ENCODE measurements at places on chromosomes 6 and 20.

GRCh38 chr6:45965007-45965406 is 50.7 kb downstream of the CLIC5 start:
- DNase-seq, result no peak

DNA sequence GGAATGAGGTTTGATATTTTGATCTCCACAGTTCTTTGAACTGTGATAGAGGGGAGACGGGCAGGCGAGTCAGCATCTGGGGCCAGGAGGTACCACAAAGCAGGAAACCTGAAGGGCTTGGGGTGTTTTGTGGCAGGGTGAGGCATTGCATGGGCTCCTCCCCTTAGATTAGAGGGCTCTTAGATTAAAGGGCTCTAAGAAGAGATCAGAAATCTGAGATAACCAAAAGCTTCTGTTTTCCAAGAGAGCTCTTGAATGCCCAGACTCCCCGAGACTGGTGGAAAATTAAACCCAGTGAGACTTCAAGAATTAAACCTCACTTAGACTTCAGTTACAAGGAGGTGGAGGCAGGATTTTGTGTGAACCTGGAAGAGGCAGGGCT is 2.4 kb upstream of the GPX5 start:
- no peak for DNase-seq

- no peak for DNase-seq
Measured at GRCh38 chr6:85576476-85576875, 17.2 kb downstream of the SNX14 start.

- DNase-seq, result no peak
Measured at GRCh38 chr6:76465410-76465809, 392.9 kb upstream of the IMPG1 start.

DNA sequence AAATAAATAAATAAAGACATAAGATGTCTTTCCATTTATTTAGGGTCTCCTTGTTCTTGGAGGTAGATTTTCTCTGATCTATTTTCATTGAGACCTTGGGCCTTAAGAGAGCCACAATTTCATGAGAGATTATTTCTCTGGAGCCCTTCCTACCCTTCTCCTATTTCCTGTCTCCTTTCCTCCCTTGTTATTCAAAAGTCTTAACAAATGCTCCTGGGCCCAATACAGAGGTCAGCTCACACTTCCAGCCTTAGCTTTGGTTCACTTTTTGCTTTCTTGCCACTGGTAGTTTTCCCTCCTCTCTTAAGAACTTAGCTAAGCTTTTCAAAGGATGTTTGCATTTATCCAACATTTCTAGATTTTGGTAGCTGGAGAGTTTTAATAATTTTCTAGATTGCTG is 44.0 kb downstream of the PTPRA start:
- DNase-seq, result no peak

DNA sequence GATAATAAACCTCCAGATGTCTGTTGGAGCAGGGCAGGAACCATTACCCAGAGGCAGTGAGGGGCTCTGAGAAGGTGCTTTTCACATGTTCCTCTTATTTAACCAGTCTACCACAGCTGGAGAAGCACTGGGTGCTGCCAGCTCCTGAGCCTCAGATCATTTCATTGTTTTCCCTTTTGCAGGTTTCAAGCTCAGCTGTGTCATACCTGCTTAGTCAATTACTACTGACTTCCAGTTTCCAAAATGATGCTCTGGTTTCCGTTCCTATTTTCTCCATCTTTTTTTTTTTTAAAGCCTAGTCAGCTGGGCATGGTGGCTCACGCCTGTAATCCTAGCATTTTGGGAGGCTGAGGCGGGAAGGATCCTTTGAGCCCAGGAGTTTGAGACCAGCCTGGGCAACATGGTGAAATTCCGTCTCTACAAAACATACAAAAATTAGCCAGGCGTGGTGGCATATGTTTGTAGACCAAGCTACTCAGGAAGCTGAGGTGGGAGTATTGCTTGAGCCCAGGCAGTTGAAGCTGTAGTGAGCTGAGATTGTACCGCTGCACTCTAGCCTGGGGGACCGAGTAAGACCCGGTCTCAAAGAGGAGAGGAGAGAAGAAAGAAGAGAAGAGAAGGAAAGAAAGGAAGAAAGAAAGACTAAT is 6.7 kb downstream of the FLOT1 start:
- DNase-seq, result no peak

GRCh38 chr6:90319979-90320685 is 23.5 kb upstream of the BACH2 start:
- DNase-seq, result no peak

GRCh38 chr20:32567384-32568178 is 17.6 kb downstream of the NOL4L start:
- no peak for DNase-seq

DNA sequence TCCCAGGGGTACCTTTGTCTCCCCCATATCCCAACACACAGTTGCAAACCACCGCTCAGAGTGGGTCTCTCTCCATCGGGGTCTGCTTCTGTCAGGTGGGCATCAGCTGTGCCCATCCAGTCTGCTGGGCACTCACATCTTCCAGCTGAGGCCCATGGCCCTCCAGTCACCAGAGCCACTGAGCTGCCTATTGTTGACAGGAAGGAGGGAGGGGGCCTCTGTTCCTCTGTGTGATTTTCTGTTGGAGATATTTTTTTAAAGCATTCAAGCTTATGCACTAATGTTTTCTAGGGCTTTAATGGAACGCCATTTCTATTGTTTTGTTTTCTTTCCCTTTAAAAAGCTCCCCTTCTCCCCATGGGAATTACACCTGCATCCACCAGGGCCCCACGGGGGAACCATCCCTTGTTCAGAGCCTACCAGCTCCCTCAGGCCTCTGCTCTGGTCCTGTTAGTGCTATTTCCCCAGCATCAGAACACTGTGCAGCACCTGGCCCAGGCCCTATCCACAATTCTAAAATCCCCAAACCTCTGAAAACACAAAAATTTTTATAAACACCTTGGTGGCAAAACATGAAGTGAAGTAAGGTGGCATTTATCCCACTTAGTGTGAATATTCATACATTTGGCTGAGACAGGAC is 326.2 kb downstream of the CD83 start:
- DNase-seq, result no peak

DNA sequence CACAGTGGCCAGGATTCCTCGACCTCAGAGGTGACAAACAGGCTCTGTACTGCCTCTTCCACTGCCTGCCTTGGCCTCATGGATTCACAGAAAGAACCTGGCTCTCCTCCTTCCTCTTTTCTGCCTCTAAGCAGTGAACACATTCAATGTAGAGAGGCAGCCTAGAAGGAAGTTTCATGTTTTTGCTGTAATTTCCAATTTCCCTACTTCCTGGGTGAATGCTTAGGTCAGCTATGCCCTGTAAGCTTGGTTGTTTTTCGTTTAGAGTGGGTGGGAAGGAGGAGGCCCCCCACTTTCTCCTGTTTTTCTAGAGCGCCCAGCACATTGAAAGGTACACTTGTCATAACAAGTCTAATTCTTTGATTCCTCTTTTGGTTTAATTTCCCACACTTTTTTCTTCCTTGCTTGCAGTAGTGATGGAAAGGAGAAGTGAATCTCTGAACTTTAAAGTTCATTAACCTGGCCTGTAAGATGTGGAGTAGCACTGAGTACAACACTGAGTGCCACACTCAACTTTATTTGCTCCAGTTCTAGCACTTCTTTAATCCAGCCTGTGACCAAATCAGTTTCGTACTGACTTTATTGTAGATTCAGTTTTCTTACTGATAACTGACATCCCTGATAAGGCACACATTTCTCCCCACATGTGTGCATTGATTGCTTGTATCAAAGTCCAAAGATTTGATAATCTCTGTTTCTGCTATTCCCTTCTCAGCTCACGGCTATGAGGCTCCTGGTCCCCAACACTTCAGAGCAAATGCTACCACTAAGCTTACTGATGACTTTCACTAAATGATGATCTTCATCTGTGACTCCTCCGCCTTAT is 100.0 kb upstream of the MAN1A1 start:
- no peak for DNase-seq

GRCh38 chr6:145532361-145532760 is 203.0 kb downstream of the EPM2A start:
- DNase-seq, result no peak

- DNase-seq, result no peak
Measured at GRCh38 chr20:37523911-37524700, 3.1 kb downstream of the NNAT start.

DNA sequence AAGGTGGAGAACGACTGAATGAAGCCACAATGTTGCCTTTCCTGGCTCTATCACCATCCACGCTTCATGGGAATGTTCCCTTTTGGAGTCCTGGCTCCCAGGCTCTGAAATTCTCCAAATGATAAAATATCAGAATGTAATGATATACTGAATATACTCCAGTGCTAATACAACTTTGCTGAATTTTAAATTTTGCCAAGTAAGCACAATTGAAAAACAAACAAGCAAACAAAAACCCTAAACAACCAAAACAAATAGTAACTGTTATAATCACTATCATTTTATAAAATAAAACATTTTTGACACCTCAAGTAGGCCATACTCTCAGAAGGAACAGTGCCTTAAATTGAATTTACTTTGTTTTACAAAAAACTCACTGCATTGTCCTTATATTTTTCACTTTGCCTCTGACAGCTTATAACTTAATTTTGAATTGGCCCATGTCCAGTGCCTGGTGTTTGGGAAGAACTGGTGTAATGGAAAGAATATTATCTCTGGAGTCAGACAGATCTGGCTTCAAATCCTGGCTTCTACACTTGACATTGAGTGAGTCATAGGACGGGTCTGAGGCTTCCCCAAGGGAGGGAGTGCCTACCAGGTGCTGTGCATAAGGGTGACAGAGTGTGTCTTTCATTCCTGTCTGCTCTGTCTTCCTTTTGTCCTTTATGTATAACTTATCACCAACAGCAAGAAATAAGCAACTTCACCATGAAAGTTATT is 698.3 kb downstream of the EPM2A start:
- DNase-seq, result no peak

DNA sequence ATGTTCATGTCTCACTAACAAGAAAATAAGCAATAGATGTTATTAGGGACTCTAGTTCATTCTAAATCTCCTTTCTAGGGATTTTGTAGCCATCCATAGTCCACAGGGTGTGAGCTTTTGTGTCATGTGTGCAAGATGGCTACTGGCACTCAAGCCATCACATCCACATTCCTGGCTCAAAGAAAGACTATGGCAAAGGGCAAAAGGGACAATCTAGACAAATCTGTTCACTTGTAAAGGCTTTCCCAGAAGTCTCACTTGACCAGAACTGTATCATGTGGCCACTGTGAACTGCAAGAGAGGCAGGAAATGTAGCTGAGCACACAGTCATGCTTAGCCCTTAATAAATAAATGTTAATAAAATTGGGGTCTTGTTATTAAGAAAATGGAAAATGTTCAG is 212.6 kb upstream of the EXOC2 start:
- DNase-seq, result no peak

Data from stimulated activated CD8-positive, alpha-beta memory T cell treated with anti-CD3 and anti-CD28 coated beads, Interleukin-4, amount 100 ng/mL, for 1 hour (primary cell).